Caki2 (cell line): ENCODE measurements at places on chromosomes 13 and 19. TPM values are rescaled to one million over a fixed set of nuclear protein-coding genes. Genes with fewer than 3 reads are reported as not detected.

- no peak for DNase-seq
These were observed 185.3 kb downstream of the TBC1D4 start for GRCh38 chr13:75296641-75297040.

DNA sequence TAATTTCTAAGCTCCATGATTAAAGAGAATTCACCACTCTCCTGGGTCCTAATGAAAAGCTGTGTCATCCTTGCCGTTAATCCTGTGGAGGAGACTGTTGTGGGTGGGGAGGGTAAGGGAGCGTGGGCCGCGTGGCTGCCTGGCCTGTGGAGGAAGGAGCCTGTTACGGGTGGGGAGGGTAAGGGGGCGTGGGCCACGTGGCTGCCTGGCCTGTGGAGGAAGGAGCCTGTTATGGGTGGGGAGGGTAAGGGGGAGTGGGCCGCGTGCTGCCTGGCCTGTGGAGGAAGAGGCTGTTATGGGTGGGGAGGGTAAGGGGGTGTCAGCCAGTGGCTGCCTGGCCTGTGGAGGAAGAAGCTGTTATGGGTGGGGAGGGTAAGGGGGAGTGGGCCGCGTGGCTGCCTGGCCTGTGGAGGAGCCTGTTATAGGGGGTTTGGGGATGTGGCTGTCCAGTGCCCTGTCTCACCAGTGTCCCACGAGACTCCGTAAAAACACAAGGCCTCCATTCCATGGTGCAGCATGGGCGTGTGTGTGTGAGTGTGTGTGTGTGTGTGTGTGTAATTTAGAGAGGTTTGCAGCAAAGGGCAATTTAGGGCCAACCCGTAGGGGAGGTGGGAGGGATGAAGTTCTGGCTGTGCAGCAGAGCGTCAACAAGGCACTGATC is 15.6 kb upstream of the DCUN1D2 start:
- no peak for DNase-seq

- DNase-seq, result peak; percentile 80
These were observed 1.6 kb downstream of the SIX5 start for GRCh38 chr19:45767410-45767880.

DNA sequence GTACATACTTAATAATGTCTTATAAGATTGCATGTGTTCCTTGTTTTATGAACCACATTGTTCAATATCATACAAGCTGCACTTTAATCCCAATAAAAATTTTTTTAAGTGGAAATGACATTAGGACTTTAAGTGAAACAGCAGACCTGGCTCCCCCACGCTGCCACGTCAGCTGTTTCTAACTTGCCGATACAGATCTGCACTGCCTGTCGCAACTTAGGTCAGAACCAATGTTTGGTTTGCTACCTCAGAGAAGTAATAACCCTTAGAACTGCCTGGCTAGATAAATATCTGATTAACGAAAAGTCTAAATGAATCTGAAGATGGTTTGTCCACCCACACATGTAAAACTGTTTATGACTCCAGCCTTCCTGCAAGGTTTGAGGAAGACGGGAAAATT is 327.5 kb upstream of the DACH1 start:
- DNase-seq, result no peak

TSSK6 gene
- 4.1 and 7.7 TPM in 2 replicates for total RNA-seq
